ENCODE measurements at places on chromosomes 5 and 9.

DNA sequence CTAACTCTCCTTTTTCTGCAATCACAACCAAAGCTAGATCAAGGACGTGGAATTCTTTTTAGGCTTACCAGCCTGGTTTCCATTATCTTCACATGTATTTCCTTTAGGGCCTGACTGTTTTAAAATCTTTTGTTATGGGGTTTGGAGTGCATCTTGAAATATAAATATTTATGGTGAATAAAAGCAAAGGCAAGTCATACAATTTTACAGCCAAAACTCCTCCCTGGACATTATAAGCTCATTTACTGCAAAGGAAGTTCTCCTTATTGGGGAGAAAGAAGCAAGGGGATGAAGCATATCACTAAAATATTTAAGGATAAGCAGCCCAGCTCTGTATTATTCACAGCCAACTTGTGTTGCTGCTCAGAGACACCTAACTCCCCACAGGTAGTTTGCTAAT, 132.2 kb upstream of the TARS1 start:
- DNase-seq = no peak

DNA sequence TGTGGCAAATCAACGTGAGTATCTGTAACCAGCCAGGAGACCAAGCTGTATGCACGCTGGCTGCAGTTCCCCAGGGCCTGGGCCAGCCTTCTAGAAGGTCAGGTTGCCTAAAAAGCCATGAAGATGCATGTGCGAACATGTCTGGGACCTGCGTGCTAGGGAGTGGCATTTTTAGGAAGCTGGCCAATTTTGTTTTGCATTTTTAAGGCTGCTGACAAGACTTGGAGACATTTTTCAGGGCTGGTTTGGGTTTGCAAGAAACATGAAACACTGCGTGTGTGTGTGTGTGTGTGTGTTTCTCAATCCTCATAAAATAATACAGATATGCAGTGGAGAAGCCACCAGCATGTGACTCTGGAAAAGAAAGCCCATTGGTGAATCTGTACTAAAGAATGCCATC, 5.1 kb downstream of the TGFBI start:
- no peak for DNase-seq

- DNase-seq = no peak
These were observed 10.5 kb upstream of the NDST1 start for GRCh38 chr5:150497274-150497988.

- DNase-seq = no peak
These were observed 118.6 kb upstream of the COL5A1 start for GRCh38 chr9:134522976-134523375.

GRCh38 chr5:74459984-74460383, 180.5 kb downstream of the ENC1 start:
- DNase-seq = no peak

- no peak for DNase-seq
These were observed 657.6 kb upstream of the RIOK2 start for GRCh38 chr5:97840643-97841042.

DNA sequence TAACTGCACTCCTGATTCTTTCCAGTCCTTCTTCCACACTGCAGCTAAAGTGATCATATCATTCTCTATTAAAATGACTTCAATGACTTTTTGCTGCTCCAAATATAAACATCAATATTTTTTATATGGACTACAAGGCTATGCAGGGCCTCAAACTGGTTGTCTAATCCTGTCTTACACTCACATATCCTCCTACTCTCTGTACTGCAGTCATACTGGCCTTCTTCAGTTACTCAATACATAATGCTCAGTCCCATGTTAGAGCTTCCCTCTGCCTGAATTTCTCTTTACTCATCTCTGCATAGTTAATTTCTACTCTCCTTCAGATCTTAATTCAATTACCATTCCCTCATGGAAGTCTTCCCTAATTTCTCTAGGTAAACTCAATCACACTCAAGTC, 3.4 kb downstream of the MEIKIN start:
- no peak for DNase-seq

DNA sequence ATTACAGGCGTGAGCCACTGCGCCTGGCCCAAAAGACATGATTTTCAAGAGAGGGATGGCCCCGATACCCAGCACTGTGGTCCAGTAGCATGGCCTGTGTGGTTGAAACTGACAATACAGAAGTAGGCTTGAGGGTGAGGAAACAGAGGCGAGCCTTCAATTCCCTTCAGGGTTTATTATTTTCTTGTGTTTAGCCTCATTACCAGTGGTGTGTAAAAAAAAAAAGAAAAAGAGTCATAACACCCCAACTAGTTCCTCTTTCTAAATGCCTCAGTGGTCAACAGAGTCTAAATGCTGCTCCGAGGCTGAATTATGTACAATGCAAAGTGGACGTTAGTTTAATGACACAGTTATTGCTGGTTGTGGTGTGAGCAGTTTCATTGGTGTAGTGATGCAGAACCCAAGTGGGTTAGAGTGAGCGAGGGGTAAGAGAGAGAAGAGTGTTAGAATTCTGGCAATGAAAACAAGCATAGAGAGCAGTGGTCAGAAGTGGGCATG, 58.8 kb downstream of the SNX30 start:
- no peak for DNase-seq

DNA sequence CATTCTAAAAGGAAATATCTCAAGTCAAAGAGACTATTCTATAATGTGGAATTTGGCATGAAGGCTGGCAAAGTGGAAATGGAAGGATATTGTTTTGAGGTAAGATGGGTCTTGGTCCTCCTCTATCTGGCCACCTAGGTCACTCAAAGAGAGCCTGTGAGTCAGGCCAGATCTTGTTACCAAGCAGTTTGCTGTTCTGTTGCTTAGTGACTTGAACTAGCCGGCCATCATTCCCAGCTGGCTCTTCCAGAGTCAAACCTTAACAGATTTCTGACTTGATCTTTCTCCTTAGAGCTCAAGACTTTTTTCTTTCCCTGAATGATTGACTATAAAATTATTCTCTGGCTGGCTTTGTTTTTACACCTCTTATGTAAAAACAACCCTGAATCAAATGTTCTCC, 136.1 kb downstream of the PDE4D start:
- DNase-seq = no peak

DNA sequence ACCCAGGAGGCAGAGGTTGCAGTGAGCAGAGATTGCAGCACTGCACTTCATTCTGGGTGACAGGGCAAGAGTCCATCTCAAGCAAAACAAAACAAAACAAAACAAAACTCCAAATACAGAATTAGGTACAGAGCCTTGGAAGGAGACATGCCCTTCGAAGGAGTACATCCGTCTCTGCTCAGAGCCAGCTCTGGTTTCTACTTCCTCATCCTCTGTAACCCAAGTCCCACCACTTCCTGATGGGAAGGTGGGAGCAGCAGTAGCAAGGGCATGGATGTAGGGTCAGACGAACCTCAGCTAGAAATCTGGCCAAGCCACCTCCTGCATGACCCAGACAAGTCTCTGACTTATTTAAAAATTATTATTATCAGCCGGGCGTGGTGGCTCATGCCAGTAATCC, 16.5 kb upstream of the STXBP1 start:
- DNase-seq = no peak

Measured in T-helper 22 cell (primary cell).